ENCODE measurements at places on chromosomes 13 and 19.

GRCh38 chr13:46909042-46909441 is 12.2 kb upstream of the HTR2A start:
- peak; percentile 16 for DNase-seq

- no peak for DNase-seq
Observed at GRCh38 chr13:52780611-52781010, 41.0 kb upstream of the CNMD start.

DNA sequence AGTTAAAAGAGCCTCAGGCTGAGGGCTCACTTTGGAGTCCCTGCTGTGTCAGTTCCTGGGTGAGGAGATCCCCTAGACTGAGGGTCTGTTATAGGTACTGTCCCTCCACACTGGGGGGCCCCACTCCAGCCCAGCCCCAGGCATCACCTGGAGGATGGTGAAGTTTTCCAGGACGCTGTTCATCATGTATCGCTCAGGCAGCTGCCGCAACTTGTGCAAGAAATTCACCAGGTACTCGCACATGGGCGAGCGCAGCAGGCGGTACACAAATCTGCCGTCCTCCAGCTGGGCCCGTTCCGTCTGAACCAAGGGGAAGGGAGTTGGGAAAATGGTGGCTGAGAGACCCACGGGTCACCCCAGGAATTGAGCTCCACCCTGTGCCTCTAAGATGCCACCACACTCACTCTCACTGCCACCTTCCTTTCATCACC is 7.1 kb downstream of the CD37 start:
- no peak for DNase-seq

GRCh38 chr19:41696402-41697197 is 8.5 kb upstream of the CEACAM7 start:
- DNase-seq: no peak

DNA sequence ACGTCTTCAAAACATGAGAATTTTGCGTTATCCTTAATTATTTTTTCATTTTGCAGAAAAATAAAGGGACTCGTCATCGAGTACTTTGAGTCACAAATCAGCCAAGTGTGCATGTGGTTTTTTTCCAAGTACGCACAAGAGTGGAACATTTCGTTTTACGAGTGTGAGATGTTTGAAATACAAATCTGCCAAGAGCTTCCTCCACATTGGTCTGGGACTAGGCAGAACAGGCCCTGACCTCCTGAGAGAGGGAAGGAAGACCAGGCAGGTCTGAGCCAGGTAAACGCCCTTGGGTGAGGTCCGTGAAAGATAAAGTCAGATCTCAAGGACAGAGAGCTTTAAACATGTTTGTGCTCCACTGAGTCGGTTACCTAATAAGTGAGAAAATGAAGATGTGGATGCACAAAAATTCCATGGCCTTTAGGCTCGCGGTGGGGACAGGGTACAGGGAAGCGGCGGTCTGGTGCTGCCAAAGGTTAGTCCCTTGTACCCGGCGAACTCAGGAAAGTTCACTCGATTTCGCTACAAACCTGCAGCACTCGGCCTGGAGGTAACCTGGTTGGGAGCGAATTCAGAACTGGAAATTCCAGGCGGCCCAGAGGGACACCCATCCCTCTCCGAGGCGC is 473 bp upstream of the ITM2B start:
- no peak for DNase-seq

DNA sequence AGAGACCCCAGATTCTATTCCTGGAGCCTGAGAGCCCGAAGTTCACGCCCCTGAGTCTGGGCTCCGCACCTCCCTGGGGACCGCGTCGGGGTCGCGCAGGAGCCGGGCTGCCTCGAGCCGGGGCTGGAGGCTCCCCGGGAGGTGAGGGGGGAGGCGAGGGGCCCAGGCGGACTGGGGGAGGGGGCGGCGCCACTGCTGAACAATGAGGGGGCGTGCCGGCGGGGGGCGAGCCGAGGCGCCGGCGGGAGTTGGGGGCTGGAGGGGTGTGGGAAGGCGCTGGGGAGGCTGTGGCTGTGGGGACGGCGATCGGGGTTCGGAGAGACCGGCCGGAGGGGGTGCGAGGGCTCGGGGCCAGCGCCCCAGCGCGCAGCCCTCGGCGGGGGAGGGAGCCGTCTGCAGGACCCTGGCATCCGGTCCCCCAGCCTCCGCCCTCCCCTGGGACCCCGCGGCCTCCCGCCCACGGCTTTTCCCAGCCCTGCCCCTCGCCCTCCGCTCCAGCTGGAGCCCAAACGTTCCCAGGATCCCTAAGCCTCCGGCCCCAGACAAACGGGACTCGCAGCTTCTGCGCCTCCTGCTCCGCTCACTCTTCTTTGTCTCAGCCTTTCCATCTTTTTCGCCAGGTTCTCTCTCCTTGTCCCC is 922 bp downstream of the PLEKHG2 start:
- DNase-seq: no peak

DNA sequence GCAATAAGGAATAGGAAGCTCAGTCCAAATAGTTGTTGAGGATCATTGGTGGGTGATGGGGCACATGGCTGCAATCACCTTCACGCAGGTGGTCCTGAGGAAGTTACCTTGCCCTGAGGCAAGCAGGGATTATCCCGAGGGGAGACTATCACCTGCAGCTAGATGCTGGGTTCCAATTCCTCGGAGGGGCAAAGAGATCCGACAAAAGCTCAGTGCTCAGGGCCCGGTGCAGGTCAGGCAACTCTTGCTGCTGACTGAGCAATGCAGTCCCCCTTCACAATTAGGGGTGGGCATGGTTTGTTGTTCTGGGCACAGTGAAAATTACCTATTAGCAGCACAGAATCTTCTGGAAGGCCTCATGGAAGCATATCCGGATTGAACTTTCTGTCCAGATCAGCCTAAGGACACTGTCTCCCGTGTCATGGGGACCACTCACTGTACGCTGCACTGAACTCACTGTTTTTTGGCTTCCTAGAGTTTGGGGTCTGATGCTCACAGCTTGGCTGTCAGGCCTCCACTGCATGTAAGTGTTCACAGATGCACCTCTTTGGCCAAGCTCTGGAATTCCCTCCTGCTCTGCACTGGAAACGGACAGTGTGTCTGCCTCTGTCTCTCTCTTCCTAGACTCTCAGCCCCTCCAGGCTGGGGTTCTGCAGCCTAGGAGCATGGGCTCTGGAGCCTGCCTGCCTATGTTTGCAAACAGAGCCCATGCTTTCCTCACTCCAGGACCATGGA is 372.7 kb downstream of the ZNF536 start:
- no peak for DNase-seq

- DNase-seq: no peak
Observed at GRCh38 chr13:46782691-46783090, 14.3 kb downstream of the ESD start.

DNA sequence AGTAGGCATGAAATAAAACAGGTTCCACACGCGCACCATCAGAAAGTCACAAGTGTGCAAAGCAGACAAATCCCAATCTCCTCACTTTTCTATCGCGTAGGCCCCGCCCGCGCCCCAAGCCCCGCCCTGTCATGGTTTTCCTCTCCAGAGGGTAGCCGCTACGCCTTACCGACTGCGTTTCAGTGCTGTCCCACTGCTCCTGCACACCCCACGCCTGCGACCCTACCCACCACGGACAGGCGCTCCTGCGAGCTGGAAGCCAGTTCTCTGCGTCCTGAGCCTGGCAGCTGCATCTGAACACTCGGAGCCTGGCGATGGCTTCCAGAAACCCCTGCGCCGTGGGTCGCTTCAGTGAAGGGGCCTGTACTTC is 379 bp upstream of the ZNF470 start:
- no peak for DNase-seq

DNA sequence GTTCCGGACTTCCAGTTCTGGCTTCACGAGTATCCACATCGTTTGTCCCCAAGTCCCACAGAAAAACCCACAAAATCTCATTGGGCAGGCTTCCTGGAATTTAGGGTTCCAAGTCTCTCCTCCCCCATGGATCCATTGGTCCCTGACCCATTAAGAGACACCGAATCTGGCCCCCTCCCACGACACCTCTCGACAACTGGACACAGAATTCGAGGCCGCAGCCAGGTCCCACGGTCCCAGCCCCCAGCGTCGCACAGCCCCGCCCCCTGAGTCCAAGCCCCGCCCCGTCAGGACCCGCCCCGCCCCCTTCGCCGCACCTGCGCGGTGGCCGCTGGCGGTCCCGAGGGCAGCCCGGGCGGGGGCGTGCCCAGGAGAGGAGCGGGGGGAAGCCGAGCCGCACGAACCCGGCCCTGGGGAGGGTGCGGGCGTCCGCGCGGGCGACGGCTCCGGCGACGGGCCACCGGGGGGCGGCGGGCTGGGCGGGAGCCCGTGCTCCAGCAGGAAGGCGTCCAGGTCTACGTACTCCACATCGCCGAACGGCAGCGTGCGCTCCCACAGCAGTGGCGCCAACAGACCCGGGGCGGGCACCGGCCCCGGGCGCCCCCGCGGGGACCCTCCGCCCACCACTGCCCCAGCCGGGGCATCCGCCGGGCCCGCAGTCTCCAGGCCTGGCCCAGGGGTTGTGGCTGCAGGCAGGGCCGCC is 1.8 kb downstream of the DBP start:
- no peak for DNase-seq

GRCh38 chr13:95485045-95485517 is 67.4 kb upstream of the CLDN10 start:
- DNase-seq: peak; percentile 57

DNA sequence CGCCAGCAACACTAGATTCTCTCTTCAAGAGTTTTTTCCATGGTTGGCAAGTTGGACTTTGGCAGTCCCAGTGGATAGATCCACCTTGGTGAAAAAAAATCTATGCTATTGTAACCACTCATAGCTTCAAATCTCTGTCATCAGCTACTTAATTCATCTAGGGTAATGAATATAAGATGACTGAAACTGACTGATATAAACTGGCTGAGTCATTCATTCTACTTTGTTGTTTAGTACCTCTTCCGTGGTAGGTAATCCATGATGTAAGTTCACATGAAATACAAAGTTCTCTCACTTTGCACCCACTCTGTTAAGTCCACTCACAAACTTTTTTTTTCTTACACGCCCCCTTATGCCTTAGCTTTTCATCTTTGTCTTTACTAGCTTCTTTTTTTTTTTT is 1381.5 kb downstream of the SLITRK5 start:
- DNase-seq: no peak

GRCh38 chr13:18978447-18978846 is 203.2 kb downstream of the TUBA3C start:
- DNase-seq: no peak

- DNase-seq: no peak
Observed at GRCh38 chr19:54160854-54161253, 1.3 kb upstream of the LENG1 start.

GRCh38 chr19:50152578-50152977 is 10.5 kb downstream of the IZUMO2 start:
- DNase-seq: no peak

GRCh38 chr19:30790056-30790680 is 418.0 kb downstream of the ZNF536 start:
- no peak for DNase-seq

DNA sequence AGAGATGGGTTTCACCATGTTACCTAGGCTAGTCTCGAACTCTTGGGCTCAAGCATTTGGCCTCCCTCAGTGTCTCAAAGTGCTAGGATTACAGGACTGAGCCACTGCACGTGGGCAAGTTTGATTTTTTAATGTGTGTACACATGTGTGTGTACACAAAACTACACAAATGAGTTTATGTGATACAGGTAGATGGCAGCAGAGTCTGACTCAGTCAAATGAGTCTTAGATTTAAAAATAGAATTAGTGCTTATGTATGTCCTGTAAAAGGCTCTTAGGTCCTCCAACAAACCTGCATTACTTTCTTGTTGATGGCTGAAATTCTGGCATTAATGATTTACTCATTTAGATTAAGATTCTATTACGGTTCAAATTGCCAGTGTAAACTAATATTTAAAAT is 293.7 kb downstream of the PCDH17 start:
- no peak for DNase-seq

- DNase-seq: no peak
Observed at GRCh38 chr13:30394751-30395191, 27.5 kb upstream of the UBE2L5 start.

- no peak for DNase-seq
Observed at GRCh38 chr13:80400164-80400864, 59.4 kb upstream of the SPRY2 start.

DNA sequence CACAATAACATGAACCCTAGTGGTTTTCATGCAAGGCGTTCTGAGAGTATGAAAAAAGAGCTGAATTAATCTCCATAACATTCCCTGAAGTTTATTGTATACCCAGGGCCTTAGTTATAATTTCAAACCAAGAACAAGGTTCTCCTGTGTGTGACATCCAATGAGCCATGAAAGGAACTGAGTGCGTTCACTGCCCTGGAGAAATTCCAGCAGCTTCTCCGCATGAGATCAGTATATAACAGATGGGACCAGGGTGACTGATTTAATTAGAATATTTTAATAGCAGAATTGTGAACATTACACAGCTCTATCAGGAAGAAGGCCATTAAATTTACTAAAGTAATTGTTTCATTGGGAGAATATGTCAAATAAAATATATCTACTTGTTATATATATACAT is 1190.5 kb upstream of the SLC10A2 start:
- DNase-seq: no peak

- no peak for DNase-seq
Observed at GRCh38 chr13:51907040-51907732, 45.4 kb downstream of the CCDC70 start.

DNA sequence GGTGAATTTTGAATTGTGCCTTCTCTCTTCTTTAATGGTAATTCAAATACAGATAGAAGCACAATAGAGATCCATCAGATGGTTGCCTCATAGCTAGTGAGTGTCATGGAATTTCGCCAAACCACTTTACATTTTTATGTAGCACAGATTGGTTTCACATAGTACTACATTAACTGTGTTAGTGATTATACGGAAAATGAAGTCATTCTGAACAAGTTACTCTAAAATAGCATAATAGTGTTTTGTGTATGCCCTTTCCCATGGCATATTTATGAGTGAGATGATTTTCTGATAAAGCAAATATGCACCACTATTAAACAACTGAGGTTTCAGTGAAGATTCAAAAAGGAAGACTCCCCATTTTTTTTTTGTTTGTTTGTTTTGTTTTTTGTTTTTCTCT is 1623.5 kb downstream of the PCDH9 start:
- DNase-seq: peak; percentile 14

DNA sequence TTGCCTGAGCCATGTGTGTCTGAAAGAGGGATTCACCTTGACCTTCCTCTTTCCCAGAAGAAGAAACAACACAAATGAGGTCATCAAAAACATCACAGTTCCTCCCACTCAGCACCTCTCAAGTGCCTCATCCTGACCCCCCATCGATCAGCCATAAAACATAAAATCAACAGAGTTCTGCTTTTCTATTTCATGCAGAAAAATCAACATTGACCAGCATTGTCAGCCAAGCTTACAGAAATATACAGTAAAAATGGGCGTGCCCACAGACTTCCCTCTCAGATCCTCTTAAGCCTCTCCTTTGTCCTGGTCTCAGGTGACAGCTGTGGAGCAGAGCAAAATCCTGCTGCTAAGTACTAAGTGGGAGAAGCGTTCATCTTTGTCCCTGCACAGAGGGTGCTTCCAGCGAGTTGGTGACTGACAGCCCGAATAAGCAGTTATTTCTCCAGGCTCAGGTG is 213.3 kb downstream of the OLFM4 start:
- DNase-seq: no peak

DNA sequence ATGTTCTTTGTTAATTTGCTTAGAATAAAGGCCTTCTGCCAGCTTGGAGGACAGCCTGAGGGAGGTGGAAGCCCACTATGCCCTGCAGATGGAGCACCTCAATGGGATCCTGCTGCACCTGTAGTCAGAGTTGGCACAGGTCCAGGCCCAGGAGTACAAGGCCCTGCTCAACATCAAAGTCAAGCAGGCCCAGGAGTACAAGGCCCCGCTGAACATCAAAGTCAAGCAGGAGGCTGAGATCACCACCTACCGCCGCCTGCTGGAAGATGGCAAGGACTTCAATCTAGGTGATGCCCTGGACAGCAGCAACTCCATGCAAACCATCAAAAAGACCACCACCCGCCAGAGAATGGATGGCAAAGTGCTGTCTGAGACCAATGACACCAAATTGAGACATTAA is 41.7 kb downstream of the ZNF85 start:
- DNase-seq: no peak
